ENCODE measurements at places on chromosomes 7 and 10. TPM values are rescaled to one million over a fixed set of nuclear protein-coding genes. Genes with fewer than 3 reads are reported as not detected.

DNA sequence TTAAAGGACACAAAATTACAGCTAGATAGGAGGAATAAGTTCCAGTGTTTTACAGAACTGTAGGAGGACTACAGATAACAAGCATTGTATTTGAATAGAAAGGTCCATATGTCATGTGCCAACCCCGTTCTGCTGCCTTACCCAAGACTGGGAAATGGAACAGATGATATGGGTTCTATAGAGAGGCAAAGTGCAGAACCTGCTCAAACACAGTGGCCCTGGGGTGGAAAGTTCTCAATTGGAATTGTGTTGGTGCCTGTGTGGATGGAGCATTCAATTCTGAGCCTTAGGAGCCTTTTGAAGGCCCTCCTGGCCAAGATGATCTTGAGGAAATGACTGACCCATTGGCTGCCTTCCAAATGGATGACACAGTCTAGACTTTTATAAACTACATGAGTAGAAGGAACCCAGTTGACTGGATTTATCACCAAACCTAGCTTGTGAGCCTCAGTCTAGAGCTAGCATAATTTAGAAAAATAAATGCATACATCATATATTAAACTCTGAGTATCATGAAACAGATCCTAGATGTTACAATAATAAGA is 4.1 kb upstream of the PRSS1 start:
- no peak overlapping the region for H3K4me3 ChIP-seq
- no peaks in the 10 kb centered on the region for H3K4me1 ChIP-seq
- no peak for DNase-seq
- H3K27me3 ChIP-seq: peaks cover 39% of the 10 kb centered on the region
- H3K36me3 ChIP-seq: no peaks in the 10 kb centered on the region
- no peak overlapping the region for H3K27ac ChIP-seq

DNA sequence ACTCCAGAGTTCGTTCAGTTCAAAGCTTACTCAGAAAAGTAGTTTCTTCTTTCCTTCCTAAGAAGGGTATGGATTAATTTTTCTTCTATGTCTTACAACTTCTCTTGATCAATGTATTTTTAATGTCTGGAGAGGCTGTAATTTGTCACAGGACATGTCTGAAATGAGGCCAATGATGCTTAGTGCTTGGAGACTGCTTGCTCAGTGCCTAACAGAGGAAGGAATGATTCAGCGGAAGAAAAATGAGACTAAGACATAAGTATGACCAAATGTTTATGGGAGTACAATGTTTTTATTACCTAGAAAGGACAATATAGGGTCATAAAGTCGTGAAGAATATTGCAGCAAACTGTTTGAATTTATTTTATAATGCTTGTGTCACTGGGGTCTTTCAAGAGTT is 43.3 kb downstream of the GPR37 start:
- no peak overlapping the region for H3K4me3 ChIP-seq
- peaks cover under 1% of the 10 kb centered on the region for H3K36me3 ChIP-seq
- DNase-seq: no peak
- no peaks in the 10 kb centered on the region for H3K27me3 ChIP-seq
- H3K4me1 ChIP-seq: peaks cover 35% of the 10 kb centered on the region

The GPC2 gene
- total RNA-seq: 106 TPM

The MEOX2 gene
- 1.4 TPM for total RNA-seq

- H3K4me1 ChIP-seq: peaks cover 48% of the 10 kb centered on the region
- H3K36me3 ChIP-seq: no peaks in the 10 kb centered on the region
- DNase-seq: no peak
- peak overlapping the region; percentile 81 for H3K27ac ChIP-seq
- peaks cover 16% of the 10 kb centered on the region for H3K27me3 ChIP-seq
- peak overlapping the region; percentile 79 for H3K4me3 ChIP-seq
These were observed 5.7 kb downstream of the ATG9B start for GRCh38 chr7:151018421-151019129.

GRCh38 chr10:75029857-75030256 is 81.6 kb upstream of the SAMD8 start:
- peaks cover 24% of the 10 kb centered on the region for H3K36me3 ChIP-seq
- no peak overlapping the region for H3K4me3 ChIP-seq
- peaks cover 12% of the 10 kb centered on the region for H3K4me1 ChIP-seq
- no peaks in the 10 kb centered on the region for H3K27me3 ChIP-seq
- DNase-seq: no peak
- H3K27ac ChIP-seq: peak overlapping the region; percentile 41

- no peaks in the 10 kb centered on the region for H3K36me3 ChIP-seq
- peaks cover 13% of the 10 kb centered on the region for H3K4me1 ChIP-seq
- no peak for DNase-seq
- H3K27ac ChIP-seq: no peak overlapping the region
- H3K4me3 ChIP-seq: no peak overlapping the region
- H3K27me3 ChIP-seq: peaks cover 76% of the 10 kb centered on the region
These were observed 986 bp upstream of the PDGFA start for GRCh38 chr7:520503-521161.

The INHBA gene
- not detected for total RNA-seq

- no peak for DNase-seq
- no peaks in the 10 kb centered on the region for H3K4me1 ChIP-seq
- no peaks in the 10 kb centered on the region for H3K36me3 ChIP-seq
- no peak overlapping the region for H3K27ac ChIP-seq
- peaks cover 71% of the 10 kb centered on the region for H3K27me3 ChIP-seq
These were observed 13.7 kb upstream of the EBF3 start for GRCh38 chr10:129977794-129978193.

GRCh38 chr10:77673515-77674140 is 36.0 kb upstream of the KCNMA1 start:
- DNase-seq: no peak
- H3K27me3 ChIP-seq: peaks cover 19% of the 10 kb centered on the region
- H3K36me3 ChIP-seq: no peaks in the 10 kb centered on the region
- no peak overlapping the region for H3K4me3 ChIP-seq
- peaks cover 7% of the 10 kb centered on the region for H3K4me1 ChIP-seq

- peaks cover 21% of the 10 kb centered on the region for H3K27me3 ChIP-seq
- H3K4me1 ChIP-seq: peaks cover 78% of the 10 kb centered on the region
- H3K36me3 ChIP-seq: peaks cover 5% of the 10 kb centered on the region
- peak overlapping the region; percentile 51 for H3K27ac ChIP-seq
- no peak for DNase-seq
- peak overlapping the region; percentile 95 for H3K4me3 ChIP-seq
These were observed 3.5 kb downstream of the SKIDA1 start for GRCh38 chr10:21521751-21522533.

GRCh38 chr10:46523119-46523961 is 33.1 kb downstream of the GPRIN2 start:
- H3K27me3 ChIP-seq: no peaks in the 10 kb centered on the region
- H3K27ac ChIP-seq: no peak overlapping the region
- no peaks in the 10 kb centered on the region for H3K36me3 ChIP-seq
- DNase-seq: no peak
- H3K4me3 ChIP-seq: no peak overlapping the region

DNA sequence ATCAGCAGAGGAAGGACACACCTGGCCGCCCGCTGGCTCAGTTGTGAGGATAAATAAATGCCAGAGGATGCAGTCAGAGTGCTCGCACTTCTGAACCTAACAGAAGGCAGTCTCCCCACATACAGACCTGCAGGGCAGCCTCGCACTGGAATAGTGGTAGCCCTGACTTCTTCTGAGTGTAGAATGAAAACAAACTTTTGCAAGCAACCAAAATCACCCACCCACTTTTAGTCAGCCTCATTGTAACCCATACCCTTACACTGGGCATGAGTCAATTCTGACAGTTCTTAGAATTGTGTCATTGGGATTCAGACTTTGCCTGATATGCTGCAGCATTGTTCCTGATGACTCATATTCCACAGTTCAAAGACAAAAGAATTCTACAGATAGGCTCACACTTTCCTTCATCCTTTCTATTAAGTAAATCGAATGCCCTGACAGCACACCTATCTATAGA is 167.0 kb upstream of the CDK1 start:
- no peak overlapping the region for H3K27ac ChIP-seq
- H3K27me3 ChIP-seq: no peaks in the 10 kb centered on the region
- DNase-seq: no peak
- H3K4me1 ChIP-seq: no peaks in the 10 kb centered on the region
- no peaks in the 10 kb centered on the region for H3K36me3 ChIP-seq
- no peak overlapping the region for H3K4me3 ChIP-seq

- no peaks in the 10 kb centered on the region for H3K36me3 ChIP-seq
- peaks cover 4% of the 10 kb centered on the region for H3K27me3 ChIP-seq
- H3K4me1 ChIP-seq: no peaks in the 10 kb centered on the region
- no peak overlapping the region for H3K4me3 ChIP-seq
- no peak for DNase-seq
These were observed 164.6 kb upstream of the C1GALT1 start for GRCh38 chr7:7017707-7018280.

The LHFPL3 gene
- total RNA-seq: not detected

DNA sequence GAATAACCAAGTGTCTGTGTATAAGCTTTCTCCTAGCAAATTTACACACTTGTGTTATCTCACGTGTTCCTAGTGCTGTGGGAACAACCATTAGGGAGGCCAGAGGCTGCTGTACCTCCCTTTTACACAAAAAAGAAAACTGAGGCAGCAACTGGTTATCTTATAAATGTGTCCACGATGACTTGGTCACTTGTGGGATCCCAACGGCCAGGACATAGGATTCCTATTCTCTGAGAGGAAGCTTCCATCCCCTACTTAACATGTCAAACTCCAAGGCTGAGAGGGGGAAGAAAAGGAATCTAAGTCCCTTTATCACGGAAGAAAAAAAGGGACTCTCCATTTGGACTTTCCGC is 484 bp downstream of the ZNF438 start:
- peak overlapping the region; percentile 93 for H3K4me3 ChIP-seq
- H3K27ac ChIP-seq: peak overlapping the region; percentile 78

The PDZD7 gene
- total RNA-seq: 0.50 TPM

The HOGA1 gene
- 0.36 TPM for total RNA-seq

The CARD11 gene
- 0.59 TPM for total RNA-seq

GRCh38 chr7:11491811-11492210 is 340.2 kb downstream of the THSD7A start:
- no peaks in the 10 kb centered on the region for H3K27me3 ChIP-seq
- H3K4me3 ChIP-seq: no peak overlapping the region
- H3K4me1 ChIP-seq: no peaks in the 10 kb centered on the region
- H3K36me3 ChIP-seq: no peaks in the 10 kb centered on the region
- H3K27ac ChIP-seq: no peak overlapping the region

GRCh38 chr10:33052915-33053810 is 95.1 kb upstream of the ITGB1 start:
- peaks cover 4% of the 10 kb centered on the region for H3K4me1 ChIP-seq
- no peak overlapping the region for H3K27ac ChIP-seq
- H3K36me3 ChIP-seq: no peaks in the 10 kb centered on the region

DNA sequence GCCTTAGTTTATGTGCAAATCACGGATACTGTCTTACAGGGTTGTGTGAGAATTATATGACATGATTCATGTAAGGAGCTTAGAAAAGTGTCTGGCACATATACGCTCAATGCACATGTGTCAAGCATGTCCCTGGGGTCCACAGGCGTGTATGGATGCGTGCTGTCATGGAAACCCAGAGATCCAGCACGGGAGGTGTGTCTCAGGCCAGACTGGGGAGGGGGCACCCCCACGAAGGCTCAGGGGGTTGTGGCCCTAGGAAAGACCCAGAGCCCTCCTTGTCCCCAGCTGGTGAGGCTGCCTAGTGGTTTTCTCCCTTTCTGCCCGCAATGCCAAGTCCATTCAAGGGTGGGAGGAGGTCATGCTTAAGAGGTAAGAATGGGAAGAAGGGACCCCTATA is 9.1 kb downstream of the BTBD16 start:
- no peak overlapping the region for H3K27ac ChIP-seq
- H3K4me1 ChIP-seq: peaks cover 9% of the 10 kb centered on the region
- no peak overlapping the region for H3K4me3 ChIP-seq
- DNase-seq: no peak

The AGBL3 gene
- total RNA-seq: 5.5 TPM

The MET gene
- 4.0 TPM for total RNA-seq

- peak overlapping the region; percentile 27 for H3K27ac ChIP-seq
- H3K36me3 ChIP-seq: no peaks in the 10 kb centered on the region
- peaks cover 15% of the 10 kb centered on the region for H3K4me1 ChIP-seq
- H3K4me3 ChIP-seq: no peak overlapping the region
- DNase-seq: no peak
These were observed 24.7 kb upstream of the MTPAP start for GRCh38 chr10:30373596-30374327.

- H3K36me3 ChIP-seq: no peaks in the 10 kb centered on the region
- H3K27me3 ChIP-seq: no peaks in the 10 kb centered on the region
- no peak for DNase-seq
- H3K4me3 ChIP-seq: peak overlapping the region; percentile 61
These were observed 3.2 kb upstream of the MTG1 start for GRCh38 chr10:133390597-133391248.

The ADCYAP1R1 gene
- 9.0 TPM for total RNA-seq

The MRLN gene
- total RNA-seq: not detected

The AMZ1 gene
- total RNA-seq: not detected

DNA sequence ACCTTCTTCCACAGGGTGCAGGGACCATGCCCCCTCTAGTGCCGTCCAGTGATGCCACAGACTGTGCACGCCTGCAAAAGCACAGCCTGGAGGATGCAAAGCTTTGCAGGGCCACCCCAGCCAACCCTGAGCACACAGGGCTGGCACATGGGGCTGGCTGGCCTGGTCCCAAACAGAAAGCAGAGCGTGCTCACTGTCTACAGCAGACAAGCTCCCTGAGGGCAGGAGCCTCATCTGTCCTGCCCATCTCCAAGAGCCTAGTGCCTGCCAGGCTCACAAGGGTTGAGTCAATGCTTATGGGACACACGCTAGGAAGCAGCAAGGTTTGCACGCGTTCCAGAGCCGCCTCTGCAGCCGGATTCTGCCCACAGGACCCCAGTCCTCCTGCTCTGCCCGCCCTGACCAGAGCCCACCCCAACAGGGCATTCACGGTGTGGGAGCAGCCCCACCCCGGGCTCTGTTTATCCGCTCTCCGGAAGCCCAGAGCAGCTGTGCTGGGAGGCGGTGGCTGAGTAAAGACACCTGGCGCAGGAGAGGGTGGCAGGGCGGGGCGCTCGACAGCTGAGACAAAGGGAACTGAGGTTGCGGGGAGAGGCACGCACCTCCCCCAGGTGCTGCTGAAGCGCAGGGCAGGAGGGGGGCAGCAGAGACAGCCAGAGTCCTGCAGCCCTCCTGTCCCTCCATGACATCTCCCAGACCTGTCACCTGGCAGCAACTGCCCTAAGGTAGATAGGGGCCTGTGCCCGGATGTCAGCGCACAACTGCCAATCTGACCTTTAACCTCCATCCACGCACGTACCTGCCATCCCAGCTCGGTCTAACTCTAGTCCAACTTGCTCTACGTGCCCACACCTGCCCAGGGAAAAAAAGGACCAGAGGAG is 4.3 kb downstream of the KCNH2 start:
- no peaks in the 10 kb centered on the region for H3K36me3 ChIP-seq
- H3K27ac ChIP-seq: no peak overlapping the region
- H3K4me3 ChIP-seq: peak overlapping the region; percentile 77
- H3K4me1 ChIP-seq: peaks cover 57% of the 10 kb centered on the region

- H3K27ac ChIP-seq: no peak overlapping the region
- no peaks in the 10 kb centered on the region for H3K27me3 ChIP-seq
- DNase-seq: no peak
- H3K4me3 ChIP-seq: no peak overlapping the region
These were observed 480.3 kb upstream of the C7orf33 start for GRCh38 chr7:148110097-148110868.

The ZC3HAV1 gene
- 20.5 TPM for total RNA-seq

GRCh38 chr7:140640060-140640637 is 464 bp downstream of the DENND2A start:
- H3K4me1 ChIP-seq: peaks cover 50% of the 10 kb centered on the region
- H3K27me3 ChIP-seq: peaks cover 4% of the 10 kb centered on the region
- H3K4me3 ChIP-seq: peak overlapping the region; percentile 99
- peak overlapping the region; percentile 99 for H3K27ac ChIP-seq
